ENCODE measurements at places on chromosomes 5 and 9.

DNA sequence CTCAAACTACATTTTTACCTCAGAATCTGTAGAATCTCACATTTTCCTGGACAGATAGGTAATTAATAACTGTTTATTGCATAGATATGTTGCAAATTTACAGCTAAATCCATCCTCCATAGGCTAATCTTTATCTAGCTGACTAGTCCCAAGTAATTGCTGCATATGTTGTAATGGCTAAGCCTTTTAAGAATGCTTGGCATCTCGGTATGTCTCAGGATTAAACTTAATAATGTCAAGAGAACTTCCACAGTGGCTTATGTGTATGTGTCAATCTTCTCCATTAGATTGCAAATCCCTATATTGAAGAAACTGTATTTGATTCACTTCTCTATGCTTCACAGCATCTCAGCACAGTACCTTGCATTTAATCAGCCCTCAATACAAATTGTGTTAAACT lies 131.9 kb downstream of the PRDM9 start:
- no peak for DNase-seq

- DNase-seq, result peak; percentile 42
Measured at GRCh38 chr9:116286297-116286696, 132.7 kb downstream of the PAPPA start.

GRCh38 chr9:138074516-138074915 lies 196.9 kb downstream of the CACNA1B start:
- DNase-seq, result no peak

DNA sequence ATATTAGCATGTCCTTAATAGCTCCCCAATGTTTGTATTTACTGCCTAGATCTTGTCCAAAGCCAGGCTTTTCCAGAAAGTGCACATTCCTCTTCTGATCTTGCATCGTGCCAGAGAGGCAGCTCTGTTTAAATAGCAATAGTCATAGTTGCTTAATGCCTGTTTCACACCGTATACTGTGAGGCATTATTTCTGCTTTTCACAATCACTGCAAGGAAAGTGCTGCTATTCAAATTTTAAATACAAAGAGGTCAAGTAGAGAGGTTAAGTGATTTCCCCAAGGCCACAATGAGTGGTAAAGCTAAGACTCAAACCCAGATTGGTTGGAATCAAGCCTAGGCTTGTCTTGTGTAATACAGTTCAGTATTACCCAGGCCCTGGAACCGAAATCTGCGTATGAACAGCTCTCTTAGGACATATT lies 153.6 kb downstream of the SNX18 start:
- peak; percentile 85 for DNase-seq

GRCh38 chr9:84669013-84669287 lies 579 bp upstream of the NTRK2 start:
- DNase-seq, result peak; percentile 33

- no peak for DNase-seq
Measured at GRCh38 chr9:113370806-113371325, 5.9 kb downstream of the HDHD3 start.

DNA sequence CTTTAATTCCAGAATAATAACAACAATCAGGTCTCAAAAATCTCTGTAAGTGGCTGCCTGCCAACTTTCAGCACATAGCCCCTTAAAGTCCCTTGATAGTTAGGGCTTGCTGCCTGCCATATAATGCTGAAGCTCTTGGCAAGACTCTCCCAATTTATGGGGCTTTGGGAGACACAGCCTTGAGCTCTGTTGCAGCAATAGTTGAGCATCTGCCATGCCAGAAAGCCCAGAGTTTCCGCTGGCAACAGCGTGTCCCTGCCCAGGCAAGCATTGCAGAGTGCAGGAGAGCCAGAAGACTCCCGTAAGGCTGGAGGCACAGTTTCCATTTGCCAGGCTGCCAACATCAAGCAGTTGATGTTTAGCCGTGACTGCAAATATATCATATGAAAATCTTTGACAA lies 678.5 kb upstream of the NUDT12 start:
- no peak for DNase-seq

DNA sequence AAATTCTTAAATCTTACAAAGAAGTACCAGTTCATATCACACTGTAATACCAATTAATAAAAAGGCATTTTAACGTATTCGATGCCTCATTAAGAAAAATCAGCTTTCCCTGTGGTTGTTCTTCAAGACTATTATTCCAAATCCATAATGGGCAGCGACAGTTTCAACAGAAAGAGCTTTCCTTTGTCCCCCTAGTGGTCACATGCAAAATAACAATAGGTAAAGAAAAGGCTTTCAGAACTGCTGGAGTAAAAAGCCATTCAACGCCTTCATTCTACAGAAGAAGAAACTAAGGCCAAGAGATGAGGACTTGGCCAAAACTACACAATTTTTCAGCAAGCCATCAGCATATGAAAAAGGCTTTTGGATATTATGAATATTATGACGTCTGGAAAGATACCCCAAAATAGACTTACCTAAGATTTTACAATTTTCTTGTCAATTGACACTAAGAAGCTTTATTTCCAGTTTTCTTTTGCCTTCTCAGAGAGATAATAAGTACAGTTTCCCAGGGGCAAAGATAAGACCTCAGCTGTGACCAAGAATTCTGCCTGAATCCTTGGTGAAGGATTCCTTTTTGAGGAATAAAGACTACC lies 6.7 kb upstream of the CDH6 start:
- DNase-seq, result peak; percentile 46

GRCh38 chr5:172002310-172002709 lies 4.1 kb downstream of the FBXW11 start:
- DNase-seq, result peak; percentile 42

- no peak for DNase-seq
Measured at GRCh38 chr9:89657295-89657694, 52.5 kb downstream of the GADD45G start.

- no peak for DNase-seq
Measured at GRCh38 chr5:5665225-5666075, 243.0 kb downstream of the ICE1 start.

DNA sequence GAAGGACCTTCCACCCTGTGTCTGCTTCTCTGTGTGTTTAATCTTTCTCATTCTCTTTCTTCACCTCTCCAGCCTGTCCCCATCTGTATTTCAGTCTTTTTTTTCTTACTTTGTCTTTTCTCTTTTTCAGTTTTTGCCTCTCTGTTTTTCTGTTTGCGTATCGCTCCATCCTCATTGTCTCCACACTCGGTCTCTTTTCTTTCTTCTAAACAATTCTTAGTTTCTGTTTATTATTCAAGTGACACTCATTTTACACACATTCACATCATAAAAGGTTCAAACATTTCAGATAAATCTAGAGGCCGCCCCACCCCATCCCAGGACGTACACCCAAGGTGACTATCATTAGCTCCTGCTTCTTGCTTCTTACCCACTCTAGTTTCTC lies 9.8 kb downstream of the LHX2 start:
- no peak for DNase-seq

- DNase-seq, result no peak
Measured at GRCh38 chr5:168614661-168615060, 35.5 kb upstream of the PANK3 start.

- no peak for DNase-seq
Measured at GRCh38 chr5:174065528-174066197, 20.2 kb downstream of the NSG2 start.

DNA sequence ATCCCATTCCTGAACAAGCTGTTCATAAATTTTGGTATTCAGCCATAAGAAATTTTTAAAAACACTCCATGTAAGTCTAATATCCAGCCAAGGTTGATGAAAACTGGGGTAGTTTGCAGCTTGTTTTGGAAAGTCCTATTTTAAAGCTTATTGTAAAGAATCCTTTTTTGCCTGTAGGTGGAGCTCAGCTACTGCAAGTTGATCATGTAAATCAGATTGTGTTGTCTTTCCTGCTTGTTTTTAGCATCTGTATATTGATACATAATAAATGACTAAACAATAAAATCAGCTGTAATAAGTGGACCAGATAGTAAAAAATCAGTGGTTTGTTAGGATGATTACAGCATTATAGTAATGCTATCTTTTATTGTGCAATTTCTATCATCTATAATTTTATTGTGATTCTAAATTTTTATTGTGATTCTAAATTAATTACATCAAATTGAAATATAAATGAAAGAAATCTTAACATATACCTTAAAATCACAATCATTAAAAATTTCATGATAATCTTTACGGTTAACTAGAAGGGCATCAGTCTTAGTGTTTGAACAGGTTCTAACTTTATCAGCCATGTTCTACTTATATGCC lies 42.4 kb downstream of the CWC27 start:
- DNase-seq, result peak; percentile 71

DNA sequence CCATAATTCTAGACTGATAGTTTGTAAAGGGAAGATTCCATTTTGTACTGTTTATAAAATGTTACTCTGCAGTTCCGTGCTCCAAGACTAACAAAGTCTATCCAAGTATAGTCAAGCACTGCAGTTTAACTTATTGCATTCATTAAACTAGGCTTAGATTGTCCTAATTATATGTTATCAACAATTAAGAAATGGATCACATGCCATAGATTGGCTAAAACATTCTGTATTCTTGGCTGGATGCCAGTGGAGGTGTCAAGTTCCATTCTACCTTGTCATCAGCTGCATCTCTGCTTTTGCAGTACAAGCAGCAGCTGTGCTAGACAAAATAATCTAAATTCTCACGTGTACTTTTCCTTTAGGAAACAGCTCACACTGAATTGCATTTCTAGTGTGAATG lies 69.4 kb upstream of the MEF2C start:
- DNase-seq, result peak; percentile 37

GRCh38 chr5:24497591-24498157 lies 147.1 kb downstream of the CDH10 start:
- no peak for DNase-seq

- no peak for DNase-seq
Measured at GRCh38 chr5:4942831-4943178, 197.3 kb upstream of the ADAMTS16 start.

- DNase-seq, result peak; percentile 52
Measured at GRCh38 chr9:33852216-33852826, 35.4 kb downstream of the UBE2R2 start.

- DNase-seq, result no peak
Measured at GRCh38 chr9:114684036-114684435, 2.0 kb upstream of the TEX48 start.

- no peak for DNase-seq
Measured at GRCh38 chr5:150186137-150186536, 3.7 kb upstream of the SLC6A7 start.

GRCh38 chr5:65821966-65822365 lies 100.0 kb downstream of the NLN start:
- no peak for DNase-seq

DNA sequence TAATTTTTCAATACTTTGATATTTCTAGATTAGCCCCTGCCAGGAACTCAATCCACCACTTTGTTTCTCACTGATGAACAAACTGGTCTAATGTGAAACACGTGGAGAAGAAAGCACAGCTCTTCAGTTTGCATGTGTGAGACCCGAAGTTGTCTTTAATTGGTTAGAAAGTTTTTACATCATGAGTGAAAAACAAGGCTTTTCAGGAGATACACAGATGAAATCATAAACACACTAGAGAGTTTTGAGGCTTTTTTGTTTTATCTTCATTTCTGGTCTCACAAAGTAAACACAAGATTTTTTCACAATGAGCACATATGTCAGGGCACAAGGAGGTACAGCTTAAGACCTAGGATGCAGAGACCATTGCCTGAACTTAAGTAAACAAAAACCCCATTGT lies 84.5 kb upstream of the MOCS2 start:
- DNase-seq, result peak; percentile 48

DNA sequence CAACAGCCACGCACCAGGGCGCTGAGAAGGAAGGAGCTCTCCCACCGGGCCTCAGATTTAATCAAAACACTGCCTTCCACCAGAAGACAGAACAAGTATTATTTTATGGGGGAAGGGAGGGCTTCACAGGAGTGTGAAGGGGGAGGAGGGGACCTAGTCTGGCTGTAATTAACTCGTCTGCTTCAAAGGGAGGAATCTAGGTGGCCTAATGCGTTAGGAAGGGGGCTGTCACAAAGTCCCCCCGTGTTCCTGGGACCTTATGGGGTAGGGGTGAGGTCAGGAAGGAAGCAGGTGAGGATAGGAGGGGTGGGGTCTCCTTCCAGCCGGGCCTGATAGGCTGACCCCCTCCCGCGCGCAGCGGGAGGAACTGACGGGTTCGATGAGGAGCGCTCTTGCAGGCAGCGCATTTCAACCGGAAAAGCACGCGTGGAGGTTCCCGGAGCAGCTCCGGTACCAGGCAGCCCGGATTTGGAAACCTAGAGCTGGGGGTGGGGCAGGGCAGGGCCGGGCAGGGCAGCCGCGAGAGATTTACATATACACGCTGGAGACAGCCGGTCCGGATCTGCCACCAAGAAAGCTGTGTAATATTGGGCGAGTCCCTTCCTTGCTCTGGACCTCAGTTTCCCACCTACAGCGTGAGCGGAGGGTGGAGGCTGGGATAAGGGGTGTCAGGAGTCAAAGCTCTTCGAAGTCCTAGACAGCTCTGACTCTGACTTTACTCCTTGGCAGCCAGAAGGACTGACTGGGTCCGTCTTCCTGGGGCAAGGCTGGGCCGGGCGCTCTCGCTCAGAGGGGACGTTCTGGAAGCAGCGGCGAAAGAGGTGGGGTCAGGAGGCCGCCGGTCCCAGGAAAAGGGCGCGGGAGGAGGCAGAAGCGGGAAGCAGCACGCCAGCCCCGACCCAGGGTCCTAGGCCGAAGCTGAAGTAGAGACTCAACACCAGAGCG lies 1.8 kb downstream of the SHB start:
- DNase-seq, result no peak

- DNase-seq, result peak; percentile 81
Measured at GRCh38 chr5:107388141-107388861, 282.4 kb downstream of the EFNA5 start.

GRCh38 chr5:37915097-37915736 lies 75.4 kb upstream of the GDNF start:
- no peak for DNase-seq

- peak; percentile 93 for DNase-seq
Measured at GRCh38 chr9:137277329-137278041, at the start of gene TOR4A. TOR4A (plus strand) TSS chr9:137277726; CDS start chr9:137278690, 964 bp downstream.

DNA sequence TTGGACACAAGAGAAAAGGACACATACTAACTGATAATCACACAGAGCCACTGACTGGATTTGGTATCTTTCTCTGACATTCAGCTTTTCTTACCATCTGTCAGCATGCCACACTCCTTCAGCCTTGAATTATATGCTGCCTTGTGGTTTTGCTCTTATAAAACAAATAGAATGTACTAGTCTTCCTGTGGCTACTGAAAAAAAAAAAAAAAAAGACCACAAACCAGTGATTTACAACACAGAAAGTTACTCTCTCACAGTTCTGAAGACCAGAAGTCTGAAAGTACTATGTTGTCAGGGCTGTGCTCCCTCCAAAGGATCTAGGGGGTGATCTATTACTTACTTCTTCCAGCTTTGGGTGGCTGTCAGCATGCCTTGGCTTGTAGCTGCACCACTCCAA lies 82.3 kb downstream of the THBS4 start:
- peak; percentile 18 for DNase-seq

GRCh38 chr9:133514460-133515239 lies 10.1 kb downstream of the MYMK start:
- no peak for DNase-seq

- no peak for DNase-seq
Measured at GRCh38 chr9:17656889-17657288, 78.0 kb downstream of the SH3GL2 start.

Data from mesenchymal stem cell (in vitro differentiated cells and primary cell).